ENCODE measurements at places on chromosomes 1 and 21.

DNA sequence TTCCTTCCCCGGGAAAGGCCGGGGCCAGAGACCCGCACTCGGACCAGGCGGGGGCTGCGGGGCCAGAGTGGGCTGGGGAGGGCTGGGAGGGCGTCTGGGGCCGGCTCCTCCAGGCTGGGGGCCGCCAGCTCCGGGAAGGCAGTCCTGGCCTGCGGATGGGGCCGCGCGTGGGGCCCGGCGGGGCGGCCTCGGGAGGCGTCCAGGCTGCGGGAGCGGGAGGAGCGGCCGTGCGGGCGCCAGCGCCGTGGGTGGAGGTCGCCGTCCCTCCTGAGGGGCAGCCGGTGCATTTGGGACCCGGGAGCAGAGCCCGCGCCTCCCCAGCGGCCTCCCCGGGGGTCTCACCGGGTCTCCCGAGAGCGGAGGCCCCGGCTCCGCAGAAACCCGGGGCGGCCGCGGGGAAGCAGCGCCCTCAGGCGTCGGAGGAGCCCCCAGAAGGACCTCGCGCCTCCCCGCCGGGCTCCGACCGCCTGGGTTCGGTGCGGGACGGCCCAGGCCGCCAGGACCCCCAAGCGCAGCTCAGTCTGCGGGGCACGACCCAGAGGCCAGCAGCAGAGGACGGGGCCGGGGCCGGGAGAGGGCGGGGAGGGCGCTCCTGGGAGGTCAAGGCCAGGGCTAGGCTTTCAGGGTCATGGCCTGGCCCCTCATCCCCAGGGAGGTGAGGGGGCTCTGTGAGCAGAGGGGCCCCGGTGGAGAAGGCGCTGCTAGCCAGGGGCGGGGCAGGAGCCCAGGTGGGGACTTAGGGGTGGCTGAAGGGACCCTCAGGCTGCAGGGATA is 7.2 kb upstream of the SLX9 start:
- H3K4me3 ChIP-seq = peak overlapping the region; percentile 44
- H3K4me1 ChIP-seq = peaks cover 22% of the 10 kb centered on the region
- H3K27me3 ChIP-seq = peaks cover 59% of the 10 kb centered on the region
- DNase-seq = no peak

DNA sequence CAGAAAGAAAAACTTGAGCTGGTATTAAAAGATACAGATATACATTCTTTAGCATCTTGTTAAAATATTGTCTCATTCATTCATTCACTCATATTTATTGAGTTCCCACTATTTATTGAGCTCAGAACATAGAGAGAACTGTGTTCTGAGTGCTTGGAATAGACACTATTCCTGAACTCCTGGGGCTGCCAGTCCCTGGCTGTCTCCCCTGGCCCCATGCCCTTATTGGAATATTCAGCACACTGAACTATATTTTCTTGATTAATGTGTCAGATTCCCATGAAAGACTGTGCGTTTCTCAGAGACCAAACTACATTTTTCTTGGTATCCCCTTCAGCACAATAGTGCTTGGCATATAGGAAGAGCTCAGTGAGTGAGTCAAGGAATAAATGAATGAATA is 44.0 kb upstream of the DAB1 start:
- no peak overlapping the region for H3K4me3 ChIP-seq
- DNase-seq = no peak
- no peaks in the 10 kb centered on the region for H3K27me3 ChIP-seq
- no peaks in the 10 kb centered on the region for H3K36me3 ChIP-seq
- H3K27ac ChIP-seq = no peak overlapping the region
- peaks cover 13% of the 10 kb centered on the region for H3K4me1 ChIP-seq

DNA sequence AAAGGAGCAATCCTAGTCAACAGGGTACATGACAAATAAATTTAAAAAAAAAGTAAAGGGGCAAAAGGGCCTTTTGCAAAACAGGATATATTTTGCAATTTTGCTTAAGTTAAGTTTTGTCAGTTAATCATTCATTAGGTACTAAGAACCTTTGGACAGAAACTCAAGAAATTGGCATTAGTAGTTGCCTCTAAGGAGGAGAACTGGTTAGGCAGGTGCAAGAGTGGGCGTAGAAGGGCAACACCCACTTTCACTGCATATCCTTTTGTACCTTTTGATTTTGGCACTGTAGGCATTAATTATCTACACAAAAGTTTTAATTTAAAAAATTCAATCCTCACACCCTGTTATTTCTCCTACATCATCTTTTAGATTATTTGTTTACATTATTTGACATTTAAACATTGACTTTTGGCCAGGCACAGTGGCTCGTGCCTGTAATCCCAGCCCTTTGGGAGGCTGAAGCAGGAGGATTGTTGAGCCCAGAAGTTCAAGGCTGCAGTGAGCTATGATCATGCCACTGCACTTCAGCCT is 4.3 kb downstream of the DDAH1 start:
- no peaks in the 10 kb centered on the region for H3K27me3 ChIP-seq
- H3K4me1 ChIP-seq = peaks cover 5% of the 10 kb centered on the region
- no peak for DNase-seq
- H3K36me3 ChIP-seq = no peaks in the 10 kb centered on the region

- H3K27ac ChIP-seq = peak overlapping the region; percentile 73
- no peak overlapping the region for H3K4me3 ChIP-seq
- no peaks in the 10 kb centered on the region for H3K27me3 ChIP-seq
- H3K4me1 ChIP-seq = peaks cover 21% of the 10 kb centered on the region
These were observed 42.8 kb upstream of the ENAH start for GRCh38 chr1:225695578-225696337.

DNA sequence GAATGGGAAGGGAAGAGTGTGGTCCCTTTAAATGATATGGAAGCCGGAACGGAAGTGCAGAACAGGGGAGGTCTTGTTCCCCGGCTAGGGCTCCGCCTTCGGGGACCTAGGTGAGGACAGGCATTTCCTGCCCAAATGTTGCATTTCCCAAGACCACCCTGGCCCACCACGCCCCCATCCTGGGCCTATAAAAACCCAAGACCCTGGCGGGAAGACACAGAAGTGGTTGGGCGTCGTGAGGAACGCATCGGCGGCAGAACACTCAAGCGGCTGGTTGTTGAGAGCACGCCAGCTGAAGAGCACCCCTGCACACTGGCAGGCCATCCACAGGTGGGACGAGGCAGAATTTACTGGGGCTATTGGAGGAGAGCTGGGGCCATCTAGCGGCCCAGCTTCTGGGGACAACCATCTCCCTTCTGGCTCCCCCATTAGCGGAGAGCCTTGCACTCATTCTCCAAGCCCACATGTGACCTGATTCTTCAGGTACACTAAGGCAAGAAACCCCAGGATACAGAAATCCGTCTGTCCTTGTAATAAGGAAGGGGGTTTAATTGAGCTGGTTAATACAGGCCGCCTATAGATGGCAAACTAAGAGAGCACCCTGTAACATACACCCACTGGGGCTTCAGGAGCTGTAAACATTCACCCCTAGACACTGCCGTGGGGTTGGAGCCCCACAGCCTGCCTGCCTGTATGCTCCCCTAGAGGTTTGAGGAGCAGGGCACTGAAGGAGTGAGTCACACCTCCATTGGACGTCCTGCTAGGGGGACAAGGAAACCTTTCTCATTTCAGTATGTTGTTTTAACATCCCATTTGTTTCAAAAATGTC is 1327.9 kb downstream of the BRINP3 start:
- no peaks in the 10 kb centered on the region for H3K27me3 ChIP-seq
- H3K27ac ChIP-seq = no peak overlapping the region
- no peak overlapping the region for H3K4me3 ChIP-seq
- DNase-seq = no peak

- H3K4me1 ChIP-seq = peaks cover 32% of the 10 kb centered on the region
- H3K4me3 ChIP-seq = no peak overlapping the region
- peak; percentile 46 for DNase-seq
- H3K27me3 ChIP-seq = no peaks in the 10 kb centered on the region
- no peak overlapping the region for H3K27ac ChIP-seq
These were observed 4.4 kb downstream of the CYB561D1 start for GRCh38 chr1:109498161-109498801.

GRCh38 chr1:79945391-79945790 is 938.9 kb upstream of the ADGRL4 start:
- no peak overlapping the region for H3K4me3 ChIP-seq
- H3K27ac ChIP-seq = no peak overlapping the region
- no peaks in the 10 kb centered on the region for H3K4me1 ChIP-seq
- H3K36me3 ChIP-seq = no peaks in the 10 kb centered on the region
- H3K27me3 ChIP-seq = no peaks in the 10 kb centered on the region

GRCh38 chr1:58440696-58441095 is 105.8 kb downstream of the OMA1 start:
- no peaks in the 10 kb centered on the region for H3K36me3 ChIP-seq
- no peak overlapping the region for H3K4me3 ChIP-seq
- peaks cover 2% of the 10 kb centered on the region for H3K27me3 ChIP-seq

DNA sequence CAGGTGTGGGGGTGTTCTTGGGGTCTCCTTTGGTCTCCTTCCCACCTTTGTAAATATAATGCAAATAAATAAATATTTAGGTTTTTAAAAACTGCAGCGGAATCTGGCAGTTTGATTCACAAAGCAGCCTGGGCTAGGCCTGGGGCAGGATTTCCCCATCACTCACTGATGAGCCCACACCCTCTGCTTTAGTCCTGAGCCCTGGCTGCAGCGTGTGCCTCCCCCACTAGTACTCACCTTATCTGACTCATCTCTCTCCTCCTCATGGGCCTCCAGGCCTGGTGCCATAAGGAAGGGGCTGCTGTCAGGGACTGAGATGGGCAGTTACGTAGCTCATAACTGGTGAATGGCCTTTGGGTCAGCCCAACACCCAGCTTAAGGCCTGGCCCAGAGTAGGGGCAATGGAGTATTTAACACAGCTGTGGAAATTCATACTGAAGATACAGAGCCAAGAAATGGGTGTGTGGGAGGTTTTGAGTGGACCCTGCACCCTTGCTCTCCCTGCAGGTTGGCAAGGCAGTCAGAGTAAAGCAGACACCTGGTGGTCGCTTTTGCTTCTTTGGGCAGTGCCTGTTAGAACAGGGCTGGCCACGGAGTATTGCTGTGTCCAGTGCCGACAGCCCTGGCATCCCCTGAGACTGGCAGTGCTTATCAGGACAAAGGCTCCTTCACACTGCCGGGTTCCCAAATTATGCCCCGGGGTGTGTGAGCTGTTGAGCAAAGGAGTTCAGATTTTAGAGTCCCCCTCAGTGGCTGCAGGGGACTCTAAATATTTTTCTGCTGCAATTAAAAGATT is 39.7 kb downstream of the AZIN2 start:
- DNase-seq = peak; percentile 45
- H3K36me3 ChIP-seq = no peaks in the 10 kb centered on the region
- H3K27ac ChIP-seq = no peak overlapping the region
- no peaks in the 10 kb centered on the region for H3K27me3 ChIP-seq
- no peak overlapping the region for H3K4me3 ChIP-seq

GRCh38 chr21:16908077-16908476 is 604.8 kb upstream of the CXADR start:
- DNase-seq = no peak
- no peaks in the 10 kb centered on the region for H3K27me3 ChIP-seq
- no peaks in the 10 kb centered on the region for H3K4me1 ChIP-seq
- no peaks in the 10 kb centered on the region for H3K36me3 ChIP-seq

- no peaks in the 10 kb centered on the region for H3K27me3 ChIP-seq
- no peaks in the 10 kb centered on the region for H3K36me3 ChIP-seq
- H3K4me1 ChIP-seq = no peaks in the 10 kb centered on the region
- no peak overlapping the region for H3K27ac ChIP-seq
- no peak overlapping the region for H3K4me3 ChIP-seq
These were observed 75.8 kb downstream of the PGBD5 start for GRCh38 chr1:230350208-230350921.

DNA sequence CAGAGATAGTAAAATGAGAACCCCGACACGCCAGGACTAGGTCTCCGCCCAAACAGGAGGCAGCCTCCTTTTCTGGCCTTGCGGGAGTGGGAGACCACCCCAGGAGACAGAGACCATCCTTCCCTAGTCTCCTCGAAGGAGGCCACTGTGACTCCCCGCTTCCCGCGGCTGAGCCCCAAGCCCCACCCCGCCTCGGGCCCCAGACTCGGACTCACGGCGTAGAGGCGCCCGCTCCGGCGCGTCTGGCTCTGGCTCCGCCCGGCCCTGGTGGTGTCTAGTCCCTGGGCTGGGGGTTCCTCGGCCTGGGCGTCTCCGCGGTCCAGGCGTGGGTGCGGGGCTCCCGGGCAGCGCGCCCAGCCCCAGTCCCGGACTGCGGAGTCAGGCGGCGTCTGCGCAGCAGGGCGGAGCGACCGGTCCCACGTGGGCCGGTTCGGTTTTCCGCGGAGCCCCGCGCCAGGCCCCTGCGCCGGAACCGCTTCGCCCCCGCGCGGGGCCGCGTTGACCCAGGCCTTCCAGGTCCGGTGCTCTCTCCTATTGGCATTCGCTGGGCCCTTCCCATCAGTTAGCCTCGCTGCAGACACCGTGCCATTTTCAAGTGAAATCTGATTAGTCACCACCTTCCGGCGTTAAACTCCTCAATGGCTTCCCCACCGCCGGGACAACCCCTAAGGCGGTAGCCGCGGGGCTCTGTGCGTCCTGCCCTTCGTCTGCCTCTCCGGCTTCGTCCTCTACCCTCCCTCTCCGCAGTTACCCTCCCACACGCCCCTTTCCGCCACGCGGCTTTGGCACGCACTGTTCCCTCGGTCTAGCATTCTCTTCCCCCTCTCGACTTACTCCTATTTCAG is at the start of gene C1orf216:
TSS of gene C1orf216 (minus strand) at position 393 of the 845 bp plus-strand sequence. CDS start 2,563 bp downstream, outside the sequence.
- peaks cover 9% of the 10 kb centered on the region for H3K4me1 ChIP-seq

DNA sequence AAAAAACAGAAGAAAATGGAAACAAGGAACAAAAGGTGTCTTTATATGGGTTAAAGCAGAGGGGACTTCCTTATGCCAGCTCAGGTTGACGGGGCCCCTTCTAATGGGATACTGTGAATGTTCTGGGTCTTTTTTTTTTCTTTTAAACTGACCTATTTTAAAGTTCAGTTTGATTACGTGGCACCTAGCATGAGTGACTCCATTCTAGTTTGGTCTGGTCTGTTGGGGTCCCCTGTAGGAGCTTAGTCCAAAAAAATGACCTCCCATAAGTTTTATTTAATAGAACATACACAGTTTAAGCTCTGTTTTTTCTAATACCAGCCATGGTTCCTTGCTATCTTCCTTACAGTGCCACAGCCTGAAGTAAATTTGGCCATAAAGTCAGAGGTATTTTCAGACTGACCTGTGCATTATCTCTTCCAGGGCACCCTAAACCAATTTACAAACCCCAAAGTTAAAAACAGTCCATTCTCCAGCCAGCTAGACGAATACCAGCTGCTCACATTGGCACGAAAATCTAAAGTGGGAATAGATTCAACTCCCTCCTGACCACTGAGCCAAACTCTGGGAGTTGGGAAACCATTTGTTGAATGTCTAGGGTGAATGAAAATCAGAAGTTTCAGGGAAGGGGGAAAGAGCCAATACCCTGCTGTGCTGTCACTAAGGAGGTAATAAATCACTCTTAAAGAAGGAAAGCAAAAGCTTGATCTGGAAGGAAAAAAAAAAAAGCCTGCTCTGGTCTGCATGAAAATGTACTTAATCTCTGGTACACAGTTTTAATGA is 42.4 kb downstream of the AKNAD1 start:
- H3K36me3 ChIP-seq = peaks cover 7% of the 10 kb centered on the region
- DNase-seq = peak; percentile 38
- peaks cover 12% of the 10 kb centered on the region for H3K4me1 ChIP-seq
- H3K27me3 ChIP-seq = no peaks in the 10 kb centered on the region
- no peak overlapping the region for H3K4me3 ChIP-seq

GRCh38 chr1:171860696-171861095 is 19.4 kb downstream of the DNM3 start:
- H3K27ac ChIP-seq = no peak overlapping the region
- DNase-seq = no peak
- no peak overlapping the region for H3K4me3 ChIP-seq
- no peaks in the 10 kb centered on the region for H3K4me1 ChIP-seq
- no peaks in the 10 kb centered on the region for H3K27me3 ChIP-seq
- no peaks in the 10 kb centered on the region for H3K36me3 ChIP-seq
